ENCODE measurements at places on chromosomes 2 and 18.

DNA sequence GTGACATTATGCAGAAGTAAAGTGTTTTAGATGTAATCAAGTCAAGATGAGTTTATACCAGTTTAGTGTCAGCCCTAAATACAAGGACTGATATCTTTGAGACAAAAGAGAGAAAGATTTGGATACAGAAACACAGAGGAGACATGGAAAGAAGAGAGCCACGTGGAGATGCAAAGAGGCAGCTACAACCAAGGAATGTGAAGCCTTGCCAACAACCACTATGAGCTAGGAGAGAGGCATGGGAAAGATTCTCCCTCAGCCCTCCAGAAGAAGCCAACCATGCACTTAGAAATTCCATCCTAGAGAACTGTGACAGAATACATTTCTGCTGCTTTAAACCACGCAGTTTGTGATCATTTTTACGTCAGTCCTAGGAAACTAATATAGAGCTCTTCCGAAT, 217.2 kb downstream of the DOK6 start:
- DNase-seq, result no peak

DNA sequence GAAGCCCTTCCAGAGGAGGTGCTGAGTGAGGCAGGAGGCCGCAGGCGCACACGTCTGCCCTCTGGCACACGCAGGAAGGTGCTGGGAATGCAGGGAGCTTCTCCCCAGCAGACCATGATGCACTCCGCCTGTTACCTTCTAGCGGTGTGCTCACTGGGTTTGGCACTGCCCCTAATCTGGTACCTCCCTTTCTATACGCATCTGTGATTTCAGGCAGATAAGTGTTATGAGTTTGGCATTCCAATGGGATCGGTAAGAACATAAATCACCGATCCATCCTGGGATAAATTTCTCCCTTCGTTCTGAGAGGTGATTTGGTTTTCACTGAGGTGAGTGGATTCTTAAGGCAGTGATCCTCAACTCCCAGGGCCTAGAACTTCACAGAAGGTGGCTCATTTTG, 34.6 kb downstream of the ODC1 start:
- no peak for DNase-seq

DNA sequence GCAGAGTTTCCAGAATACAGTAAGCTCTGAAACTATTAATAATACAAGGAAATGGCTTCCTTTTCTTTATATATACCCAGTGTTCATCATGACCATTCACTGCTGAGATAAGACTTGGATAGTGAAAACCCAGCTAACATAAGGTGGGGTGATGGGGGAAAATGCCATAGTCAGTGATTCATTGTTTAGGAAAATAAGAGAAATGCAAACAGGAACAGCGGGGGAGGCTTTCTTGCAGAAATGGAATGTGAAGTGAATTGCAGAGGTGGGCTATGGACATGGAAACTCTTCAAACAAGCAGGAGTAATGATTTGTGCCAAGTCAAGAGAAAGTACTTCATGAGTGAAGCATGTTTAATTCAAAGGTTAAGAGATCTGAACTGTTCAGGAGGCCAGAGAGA, 519.4 kb downstream of the TDRD15 start:
- no peak for DNase-seq

- no peak for DNase-seq
Observed at GRCh38 chr2:149049142-149049541, 10.6 kb downstream of the LYPD6B start.

GRCh38 chr2:237341872-237342271, 72.1 kb downstream of the COL6A3 start:
- no peak for DNase-seq

- no peak for DNase-seq
Observed at GRCh38 chr18:58258692-58259342, 214.8 kb downstream of the NEDD4L start.

DNA sequence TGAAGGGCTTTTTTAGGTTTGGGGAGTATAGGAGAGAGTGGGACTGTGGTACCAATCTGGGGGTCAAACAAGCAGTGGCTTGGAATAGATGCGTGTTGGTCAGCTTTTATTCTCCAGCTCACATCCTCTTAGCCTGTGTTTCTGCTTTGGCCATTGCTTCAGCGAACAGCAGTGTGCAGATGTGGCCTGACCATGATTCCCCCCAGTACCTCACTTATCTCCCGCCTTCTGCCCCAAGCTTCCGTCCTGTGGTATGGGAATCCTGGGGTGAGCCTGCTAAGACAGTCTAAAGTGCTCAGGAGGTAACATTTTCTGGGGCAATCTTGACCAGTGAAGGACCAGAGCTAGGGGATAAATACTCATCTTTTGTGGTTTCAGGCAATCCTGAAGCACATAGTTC, 84.9 kb upstream of the TNP1 start:
- DNase-seq, result no peak

GRCh38 chr2:111205774-111206173, 85.1 kb downstream of the BCL2L11 start:
- DNase-seq, result no peak

- no peak for DNase-seq
Observed at GRCh38 chr2:218418717-218419458, at the start of gene VIL1. TSS of gene VIL1 (plus strand) at chr2:218419123. CDS start at chr2:218423779, 4,656 bp downstream.

DNA sequence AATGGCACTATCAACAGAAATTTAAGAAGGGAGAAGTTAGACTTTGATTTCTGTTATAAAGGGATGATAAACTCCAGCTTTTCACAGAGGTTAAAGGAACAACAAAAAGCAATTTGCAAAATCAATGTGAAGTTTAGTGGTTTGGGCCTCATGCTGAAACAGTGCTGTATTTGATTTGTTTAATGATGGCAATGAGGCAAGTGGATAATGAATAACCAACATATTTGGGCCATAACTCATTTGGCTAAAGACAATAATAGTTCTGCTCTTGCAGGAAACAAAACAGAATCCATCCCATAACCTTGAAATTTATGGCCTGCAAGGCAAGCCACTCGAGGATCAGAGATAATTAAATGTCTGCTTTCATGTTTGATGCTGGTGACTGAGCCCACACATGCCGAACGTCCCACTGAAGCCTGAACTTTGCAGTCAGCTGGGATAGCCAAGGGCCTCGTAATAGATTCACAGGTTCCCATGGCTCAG, 56.5 kb downstream of the TPGS2 start:
- DNase-seq, result peak; percentile 62

DNA sequence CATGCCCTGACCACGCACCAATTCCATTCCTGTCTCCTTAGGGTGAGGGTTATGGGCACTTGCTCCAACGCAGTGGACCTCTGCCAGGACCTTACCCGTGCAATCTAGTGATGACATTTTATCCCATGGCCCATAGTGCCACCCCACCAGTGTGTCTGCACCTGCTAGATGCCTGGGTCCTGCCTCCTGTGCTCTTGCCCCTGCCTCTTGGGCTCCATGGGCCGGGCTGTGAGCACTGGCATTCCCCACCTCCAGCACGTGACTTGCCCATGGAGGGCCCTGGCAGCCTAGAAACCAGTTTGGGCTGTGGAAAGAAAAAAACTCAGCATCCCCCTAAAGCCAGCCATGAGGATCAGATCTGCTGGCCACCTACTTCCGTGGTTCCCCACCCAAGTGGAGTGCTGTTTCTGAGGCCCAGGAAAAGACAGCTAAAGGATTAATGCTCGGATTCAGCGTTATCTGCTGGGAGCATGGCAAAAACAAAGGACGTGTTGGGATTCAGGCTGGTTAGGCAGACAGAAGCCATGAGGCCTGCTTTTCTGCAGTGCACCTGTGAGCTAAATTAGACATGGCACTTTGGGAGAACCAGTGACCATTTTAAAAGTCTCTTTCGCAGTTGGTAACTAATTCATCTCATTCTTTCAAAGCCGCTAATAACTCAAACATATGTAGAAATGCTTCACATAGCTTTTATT, 129.2 kb downstream of the ALPK2 start:
- no peak for DNase-seq

DNA sequence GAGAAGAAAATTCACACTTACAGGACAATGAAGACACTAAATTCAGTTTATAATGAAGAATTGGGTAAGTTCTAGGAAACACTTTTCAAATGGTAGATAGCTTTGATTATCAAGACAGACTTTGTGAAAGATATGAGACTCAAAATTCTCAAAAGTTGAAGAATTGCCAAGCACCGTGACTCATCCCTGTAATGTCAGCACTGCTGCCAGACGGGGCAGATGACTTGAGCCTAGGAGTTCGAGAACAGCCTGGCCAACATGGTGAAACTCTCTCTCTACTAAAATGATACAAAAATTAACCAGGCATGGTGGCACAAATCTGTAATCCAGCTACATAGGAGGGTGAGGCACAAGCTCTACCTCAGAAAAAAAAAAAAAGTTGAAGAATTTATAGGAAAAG, 1820.1 kb upstream of the LRRTM1 start:
- no peak for DNase-seq

DNA sequence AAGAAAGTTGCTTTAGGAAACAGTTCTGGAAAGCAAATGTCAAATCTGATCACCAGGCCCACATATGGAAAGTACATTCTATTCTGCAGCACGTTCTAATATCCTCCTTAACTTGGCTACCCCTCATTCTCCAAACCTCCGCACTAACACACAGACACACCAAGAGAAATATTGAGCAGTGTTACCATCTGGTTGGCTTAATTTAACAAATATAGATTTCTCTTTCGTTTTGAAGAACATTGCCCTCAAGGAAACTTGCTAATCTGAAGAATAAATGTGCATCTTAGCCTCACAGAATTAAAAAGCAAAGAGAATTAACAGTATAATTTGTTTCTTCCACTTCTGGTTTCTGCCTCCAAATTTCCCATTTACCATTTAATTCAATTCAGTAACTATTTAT, 72.8 kb upstream of the TTC39C start:
- DNase-seq, result no peak

GRCh38 chr2:177093371-177093770, 119.2 kb upstream of the HNRNPA3 start:
- DNase-seq, result no peak

DNA sequence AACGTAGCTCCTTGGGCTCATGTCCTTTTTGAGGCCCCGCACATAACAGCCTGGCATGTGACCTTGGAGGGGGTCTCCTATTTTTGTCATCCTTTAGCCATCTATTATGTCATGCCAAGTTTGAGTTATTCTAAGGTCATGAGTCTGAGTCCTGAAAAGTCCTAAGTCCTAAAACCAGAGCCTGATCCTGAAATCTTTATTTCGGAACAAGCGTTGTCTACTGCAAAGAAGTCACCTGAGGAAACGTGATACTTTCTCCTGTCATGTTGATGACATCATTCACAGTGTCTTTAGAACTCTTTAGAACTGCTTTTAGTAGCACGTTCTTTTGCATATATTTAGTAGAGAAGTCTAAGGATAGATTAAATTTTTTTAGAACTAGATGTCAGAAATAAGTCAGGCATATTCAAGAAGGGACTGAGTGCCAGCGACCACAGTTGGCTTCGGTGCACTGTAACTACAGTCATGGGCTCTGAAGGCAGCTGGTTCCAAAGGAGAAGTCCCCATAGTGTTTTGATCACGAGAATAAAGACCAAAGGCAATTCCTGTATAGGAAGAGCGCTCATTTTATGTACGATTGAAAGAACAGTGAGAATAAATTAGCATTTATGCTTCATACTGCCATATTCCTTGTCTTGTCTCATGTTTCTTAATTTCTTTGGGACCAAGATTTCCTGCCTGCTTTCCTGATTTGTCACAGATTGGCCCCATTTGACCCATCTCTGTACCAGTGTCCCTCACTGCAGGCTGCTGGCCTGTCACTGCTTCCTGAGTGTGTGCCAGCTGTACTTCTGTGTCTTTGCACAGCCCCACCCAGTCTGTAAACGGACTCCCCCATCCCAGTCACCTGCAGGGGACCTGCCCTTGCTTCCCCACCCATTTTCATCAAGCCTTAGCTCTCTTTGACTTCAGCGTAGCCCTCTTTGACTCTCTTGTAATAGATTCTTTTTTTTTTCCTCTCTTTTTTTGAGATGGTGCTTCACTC, 75.8 kb downstream of the ASAP2 start:
- DNase-seq, result no peak

- DNase-seq, result no peak
Observed at GRCh38 chr18:48810805-48811204, 140.0 kb downstream of the SMAD7 start.

- no peak for DNase-seq
Observed at GRCh38 chr2:8459474-8459873, 222.4 kb upstream of the ID2 start.

GRCh38 chr18:52344881-52345280, 4.9 kb downstream of the DCC start:
- DNase-seq, result no peak

- DNase-seq, result no peak
Observed at GRCh38 chr2:55105456-55105855, 55.2 kb upstream of the RTN4 start.
